ENCODE measurements at places on chromosomes 16 and 17.

- no peak for DNase-seq
These were observed 292.6 kb upstream of the IRX3 start for GRCh38 chr16:54579106-54579728.

DNA sequence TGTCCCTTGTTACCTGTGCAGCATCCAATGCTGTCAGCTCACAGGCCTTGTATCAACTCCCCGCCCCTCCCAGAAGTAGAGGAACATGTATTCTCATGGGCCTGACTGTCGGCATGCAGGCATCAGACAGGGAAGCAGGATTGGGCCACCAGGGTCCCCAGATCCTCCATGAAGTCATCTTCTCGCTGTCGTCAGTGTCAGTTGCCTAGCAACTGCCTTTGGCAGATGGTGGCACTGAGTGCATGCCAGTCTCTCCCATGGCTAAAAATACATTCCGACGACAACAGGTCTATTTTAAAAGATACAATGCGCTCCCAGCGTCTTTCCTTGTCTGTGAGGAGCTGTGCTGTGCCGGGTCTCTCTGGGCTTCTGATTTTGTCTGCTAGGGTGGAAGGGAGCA lies 36.8 kb upstream of the CES5A start:
- no peak for DNase-seq

DNA sequence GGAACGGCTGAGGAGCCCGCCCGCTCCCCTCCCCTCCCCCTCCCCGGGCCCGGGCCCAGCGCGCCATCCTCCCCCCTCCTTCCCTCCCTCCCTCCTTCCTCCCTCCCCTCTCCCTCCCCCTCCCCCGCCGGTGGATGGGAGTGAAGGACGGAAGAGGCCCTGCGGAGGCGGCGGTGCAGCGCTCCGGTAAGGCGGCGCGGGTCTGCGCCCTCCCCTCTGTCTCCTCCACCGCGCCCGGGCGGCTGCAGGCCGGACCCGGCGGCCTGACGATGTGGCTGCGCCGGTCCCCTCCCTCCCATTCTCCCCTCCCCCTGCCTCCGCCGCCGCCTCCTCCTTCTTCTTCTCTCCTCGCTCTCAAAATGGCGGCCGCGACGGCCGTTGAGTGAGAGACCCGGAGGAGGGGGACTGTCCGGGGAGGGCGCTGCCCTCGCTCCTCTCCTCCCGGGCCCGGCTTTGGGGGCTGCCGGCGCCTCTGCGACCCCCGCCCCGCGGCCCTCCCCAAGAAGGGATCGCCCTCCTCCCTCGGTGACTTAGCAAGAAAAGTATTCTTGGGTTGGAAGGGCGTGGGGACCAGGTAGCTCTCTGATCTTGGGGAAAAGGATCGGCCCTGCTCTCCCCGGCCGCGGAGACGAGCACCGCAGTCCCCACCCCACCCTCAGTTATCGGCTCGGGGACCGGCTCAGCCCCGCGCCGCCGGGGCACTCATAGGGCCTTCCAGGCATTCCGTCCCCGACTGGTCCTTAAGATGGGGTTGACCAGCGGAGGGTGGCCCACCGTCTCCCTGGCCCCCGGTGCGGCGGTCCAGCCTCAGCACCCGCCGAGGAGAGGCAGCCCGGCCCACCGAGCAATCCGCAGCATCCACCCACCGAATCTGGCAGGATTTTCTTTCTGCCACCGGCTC lies 617 bp downstream of the PAFAH1B1 start:
- DNase-seq = peak; percentile 66

GRCh38 chr16:28210979-28211588 lies 681 bp downstream of the XPO6 start:
- peak; percentile 59 for DNase-seq

Data from stimulated activated CD4-positive, alpha-beta T cell treated with anti-CD3 and anti-CD28 coated beads, TNF-alpha, amount 100 ng/mL, for 48 hours (primary cell).